ENCODE measurements at places on chromosomes 6 and 20.

DNA sequence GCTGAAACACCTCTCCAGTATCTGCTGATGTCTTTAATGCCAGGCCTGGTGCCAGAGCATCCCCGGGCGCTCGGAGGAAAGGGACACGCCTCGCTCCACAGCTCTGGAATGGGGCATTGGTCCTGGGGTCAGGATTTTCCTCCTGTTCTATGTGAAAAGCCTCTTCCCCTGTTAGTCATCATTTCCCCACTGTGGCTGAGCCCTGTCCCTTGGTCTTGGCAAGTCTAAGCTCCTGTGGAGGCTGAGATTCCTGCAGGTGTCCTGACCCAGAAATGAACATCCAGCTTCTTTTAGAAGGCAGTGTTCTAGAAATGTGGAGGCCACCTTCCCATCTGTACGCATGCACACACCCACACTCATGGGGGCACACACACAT is 19.4 kb downstream of the SYNDIG1 start:
- DNase-seq = no peak

DNA sequence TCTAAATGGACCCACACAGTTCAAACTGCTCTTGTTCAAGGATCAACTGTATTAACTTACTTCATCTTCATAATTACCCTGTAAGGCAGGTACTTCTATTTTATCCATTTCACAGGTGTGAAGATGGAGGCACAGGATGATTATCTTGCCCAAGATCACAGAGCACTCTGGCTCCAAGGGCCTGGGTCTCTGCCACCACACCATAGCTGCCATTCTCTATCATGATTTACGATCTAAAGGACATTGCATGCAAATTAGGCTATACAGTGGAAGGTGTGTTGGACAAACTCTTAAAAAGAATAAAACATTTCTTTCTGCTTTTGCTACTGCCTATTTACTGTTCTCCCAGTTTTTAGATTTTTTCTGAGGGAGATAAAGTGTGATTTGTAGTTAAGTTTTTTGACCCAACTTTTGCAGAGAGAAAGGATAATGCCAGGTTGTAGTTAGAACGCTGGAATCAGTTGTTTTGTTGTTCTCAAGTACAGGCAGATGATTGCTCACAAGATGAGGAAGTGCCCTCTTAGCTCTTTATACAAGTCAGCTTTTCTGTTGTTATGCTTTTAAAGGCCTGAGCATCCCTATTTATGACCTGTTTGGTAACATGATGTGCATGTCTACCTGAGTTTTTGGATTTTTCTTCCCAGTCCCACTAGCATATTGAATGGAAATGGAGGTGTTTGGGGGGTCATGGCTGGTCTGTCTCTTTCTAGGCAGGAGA is 247.9 kb downstream of the ZFAND3 start:
- DNase-seq = no peak

- no peak for DNase-seq
Measured at GRCh38 chr20:36407199-36407733, 101.1 kb downstream of the DLGAP4 start.

- DNase-seq = no peak
Measured at GRCh38 chr6:125792680-125793079, 1.9 kb downstream of the NCOA7 start.

GRCh38 chr6:113169484-113169883 is 687.7 kb upstream of the MARCKS start:
- no peak for DNase-seq

- DNase-seq = no peak
Measured at GRCh38 chr6:44064089-44064947, 62.9 kb downstream of the MRPL14 start.

DNA sequence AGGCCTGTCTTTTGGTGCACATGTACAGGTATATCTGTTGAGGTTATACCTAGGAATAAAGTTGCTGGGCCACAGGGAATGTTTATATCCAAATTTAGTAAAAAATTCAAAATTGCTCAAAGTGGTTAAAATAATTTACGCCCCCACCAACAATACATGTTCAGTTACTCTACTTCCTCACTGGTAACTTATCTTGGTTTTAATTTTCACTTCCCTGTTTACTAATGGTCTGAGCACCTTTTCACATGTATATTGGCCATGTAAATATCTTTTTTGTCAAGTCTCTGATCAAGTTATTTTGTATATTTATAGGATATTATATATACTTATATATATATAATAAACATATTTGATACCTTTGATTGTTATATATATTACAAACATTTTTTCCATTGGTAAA is 9.7 kb downstream of the PDE7B start:
- no peak for DNase-seq

GRCh38 chr20:16615199-16615598 is 42.0 kb upstream of the KIF16B start:
- no peak for DNase-seq

Data from activated T-cell treated with anti-CD3 and anti-CD28 coated beads, Interleukin-2, amount 50 U/mL, for 24 hours (primary cell).